Liver (tissue), 10 donors: ENCODE measurements at places on chromosomes 12 and 14. TPM values are rescaled to one million over a fixed set of nuclear protein-coding genes. Genes with fewer than 3 reads are reported as not detected.
A peak's percentile ranks its signal among the peaks of the same experiment; 100 is the strongest.

Gene GLT1D1
- total RNA-seq = 17.7 TPM

Gene AMIGO2
- total RNA-seq = 1.2 TPM

Gene NINJ2
- 6.7 TPM for total RNA-seq

Gene FAR2
- total RNA-seq = 7.6 TPM

Gene SLC38A4
- 389 TPM for total RNA-seq

- H3K27ac ChIP-seq = no peak overlapping the region
- H3K27me3 ChIP-seq = no peaks in the 10 kb centered on the region
- DNase-seq = no peak
- no peak overlapping the region for H3K4me3 ChIP-seq
- no peaks in the 10 kb centered on the region for H3K4me1 ChIP-seq
These were observed 661.8 kb downstream of the DIO2 start for GRCh38 chr14:79549515-79549914.

DNA sequence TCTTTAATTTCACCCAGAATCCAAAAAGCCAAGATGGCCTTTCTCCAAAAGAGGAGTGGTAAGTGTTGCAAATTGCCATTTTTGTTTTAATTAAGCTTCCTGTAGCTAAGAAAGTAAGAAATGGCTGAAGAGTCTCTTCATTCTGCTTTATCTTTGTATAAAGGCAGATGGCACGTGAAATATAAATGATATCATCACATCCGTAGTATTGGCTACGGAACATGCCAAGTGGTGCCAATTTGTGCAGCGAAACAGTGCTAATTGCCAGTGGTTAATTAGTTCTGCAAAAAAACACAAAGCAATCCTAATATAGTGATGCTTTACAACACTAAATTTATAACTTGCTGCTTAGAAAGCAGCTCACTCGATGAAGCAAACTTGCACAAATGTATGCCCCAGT is 29.4 kb downstream of the PLEKHG7 start:
- no peak overlapping the region for H3K4me3 ChIP-seq
- H3K4me1 ChIP-seq = no peaks in the 10 kb centered on the region
- no peak for DNase-seq
- no peaks in the 10 kb centered on the region for H3K36me3 ChIP-seq
- no peaks in the 10 kb centered on the region for H3K27me3 ChIP-seq
- H3K27ac ChIP-seq = no peak overlapping the region

GRCh38 chr14:103169954-103170353 is 46.7 kb downstream of the TNFAIP2 start:
- peaks cover 26% of the 10 kb centered on the region for H3K4me1 ChIP-seq
- H3K36me3 ChIP-seq = no peaks in the 10 kb centered on the region
- H3K27ac ChIP-seq = peak overlapping the region; percentile 42
- no peak overlapping the region for H3K4me3 ChIP-seq
- DNase-seq = no peak

GRCh38 chr14:23173031-23173430 is 10.4 kb downstream of the SLC7A8 start:
- no peaks in the 10 kb centered on the region for H3K36me3 ChIP-seq
- no peaks in the 10 kb centered on the region for H3K4me1 ChIP-seq

- no peak for DNase-seq
- H3K36me3 ChIP-seq = no peaks in the 10 kb centered on the region
- H3K4me3 ChIP-seq = no peak overlapping the region
- peaks cover 4% of the 10 kb centered on the region for H3K4me1 ChIP-seq
- peak overlapping the region; percentile 59 for H3K27ac ChIP-seq
These were observed 25.9 kb upstream of the LGALS3 start for GRCh38 chr14:55103005-55103640.

- no peak for DNase-seq
- no peaks in the 10 kb centered on the region for H3K36me3 ChIP-seq
These were observed 15.4 kb upstream of the ASIC1 start for GRCh38 chr12:50041962-50042361.

DNA sequence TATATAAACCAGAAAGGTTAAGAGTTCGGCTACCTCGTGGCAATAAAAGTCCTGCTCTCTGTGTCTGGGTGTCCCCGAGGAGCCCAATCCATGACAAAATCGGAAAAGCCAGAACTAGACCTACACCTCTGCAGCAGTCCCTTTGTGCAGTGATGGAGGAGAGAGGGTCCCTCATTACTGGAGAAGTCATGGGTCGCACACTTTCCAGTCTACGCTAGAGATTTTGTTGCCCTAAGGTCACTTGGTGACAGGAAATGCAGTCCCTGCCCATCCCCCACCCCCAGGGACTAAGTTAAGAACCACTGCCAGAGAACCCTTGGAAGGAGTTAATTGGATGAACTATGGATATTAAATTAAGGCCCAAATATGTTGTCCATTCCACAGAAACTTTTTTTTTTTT is 104.4 kb upstream of the ATF7IP start:
- DNase-seq = no peak
- no peak overlapping the region for H3K27ac ChIP-seq
- peaks cover 17% of the 10 kb centered on the region for H3K4me1 ChIP-seq
- no peaks in the 10 kb centered on the region for H3K36me3 ChIP-seq
- no peak overlapping the region for H3K4me3 ChIP-seq

- no peaks in the 10 kb centered on the region for H3K27me3 ChIP-seq
- H3K36me3 ChIP-seq = no peaks in the 10 kb centered on the region
- no peaks in the 10 kb centered on the region for H3K4me1 ChIP-seq
- no peak overlapping the region for H3K27ac ChIP-seq
- no peak for DNase-seq
- H3K4me3 ChIP-seq = no peak overlapping the region
These were observed 8.7 kb upstream of the CLEC4E start for GRCh38 chr12:8549381-8549780.

GRCh38 chr14:31128601-31129526 is 78.7 kb downstream of the HECTD1 start:
- no peaks in the 10 kb centered on the region for H3K27me3 ChIP-seq
- no peaks in the 10 kb centered on the region for H3K4me1 ChIP-seq
- no peak overlapping the region for H3K4me3 ChIP-seq
- DNase-seq = no peak

GRCh38 chr12:112801055-112801454 is 9.5 kb downstream of the RPH3A start:
- H3K36me3 ChIP-seq = no peaks in the 10 kb centered on the region
- no peak overlapping the region for H3K4me3 ChIP-seq
- H3K27me3 ChIP-seq = no peaks in the 10 kb centered on the region
- H3K4me1 ChIP-seq = no peaks in the 10 kb centered on the region
- DNase-seq = no peak

DNA sequence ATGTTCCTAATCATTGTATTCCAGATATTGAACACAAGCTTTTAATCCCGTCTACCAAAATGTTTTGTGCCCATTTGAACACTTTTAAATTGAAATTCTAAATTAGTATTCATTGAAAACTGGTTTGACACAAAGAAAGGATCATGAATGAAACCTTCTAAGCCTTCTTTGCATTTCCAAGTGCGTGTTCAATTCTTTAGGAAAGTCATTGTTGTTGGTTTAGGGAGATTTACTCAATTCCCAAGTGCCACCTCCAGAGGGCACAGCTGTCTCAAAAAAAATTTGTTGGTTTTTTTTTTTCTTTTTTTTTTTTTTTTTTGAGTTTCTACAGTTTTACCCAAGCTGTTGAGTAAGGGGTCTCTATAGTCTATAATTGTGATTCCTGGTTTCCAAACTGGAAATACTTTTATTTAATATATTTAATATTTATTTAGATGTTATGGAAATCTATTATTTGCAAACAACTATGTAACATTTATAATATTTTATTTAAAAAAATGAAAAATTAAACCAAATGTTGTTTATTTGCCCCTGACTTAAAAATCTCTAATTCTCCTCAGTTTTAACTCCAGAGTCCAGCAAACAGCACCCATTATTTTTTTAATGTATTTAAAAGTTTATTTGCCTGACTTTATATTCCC is 79.9 kb downstream of the NEDD1 start:
- no peak overlapping the region for H3K4me3 ChIP-seq
- peaks cover 11% of the 10 kb centered on the region for H3K4me1 ChIP-seq
- DNase-seq = no peak
- H3K27ac ChIP-seq = no peak overlapping the region
- H3K36me3 ChIP-seq = no peaks in the 10 kb centered on the region
- H3K27me3 ChIP-seq = peaks cover 2% of the 10 kb centered on the region

- H3K4me1 ChIP-seq = no peaks in the 10 kb centered on the region
- DNase-seq = no peak
- H3K36me3 ChIP-seq = no peaks in the 10 kb centered on the region
- no peak overlapping the region for H3K27ac ChIP-seq
- no peaks in the 10 kb centered on the region for H3K27me3 ChIP-seq
These were observed 475.9 kb downstream of the SLC16A7 start for GRCh38 chr12:60071759-60072191.

GRCh38 chr14:31252865-31253264 is 45.3 kb upstream of the HECTD1 start:
- peaks cover 5% of the 10 kb centered on the region for H3K4me1 ChIP-seq
- no peak for DNase-seq
- no peaks in the 10 kb centered on the region for H3K36me3 ChIP-seq
- H3K4me3 ChIP-seq = no peak overlapping the region
- H3K27ac ChIP-seq = no peak overlapping the region

DNA sequence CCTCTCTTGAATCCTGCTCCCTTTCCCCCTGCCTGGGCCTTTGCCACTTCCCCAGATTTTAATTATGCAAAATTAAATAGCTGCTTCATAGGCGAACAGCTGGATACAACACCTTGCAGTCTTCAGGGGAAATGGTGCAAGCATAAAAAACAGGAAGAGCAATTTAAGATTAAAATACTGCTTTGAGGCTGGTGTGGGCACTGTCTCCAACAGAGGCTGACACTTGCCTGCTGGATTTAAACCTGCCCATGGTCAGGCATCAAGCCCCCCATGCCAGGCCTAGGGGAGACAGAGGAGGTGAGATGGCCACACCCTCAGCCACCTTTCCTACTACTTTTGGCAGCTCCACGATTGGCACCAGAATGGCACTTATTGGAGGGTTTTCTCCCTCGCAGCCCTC is 110.1 kb upstream of the DIO3 start:
- no peaks in the 10 kb centered on the region for H3K36me3 ChIP-seq
- H3K27me3 ChIP-seq = no peaks in the 10 kb centered on the region
- no peak overlapping the region for H3K4me3 ChIP-seq
- no peak for DNase-seq
- H3K27ac ChIP-seq = no peak overlapping the region
- H3K4me1 ChIP-seq = no peaks in the 10 kb centered on the region

- no peak overlapping the region for H3K4me3 ChIP-seq
- H3K36me3 ChIP-seq = no peaks in the 10 kb centered on the region
- peaks cover 6% of the 10 kb centered on the region for H3K4me1 ChIP-seq
- no peaks in the 10 kb centered on the region for H3K27me3 ChIP-seq
- no peak overlapping the region for H3K27ac ChIP-seq
- no peak for DNase-seq
These were observed 95.0 kb downstream of the CRADD start for GRCh38 chr12:93772003-93772700.

GRCh38 chr12:20805921-20806320 is 4.6 kb upstream of the SLCO1B3 start:
- no peaks in the 10 kb centered on the region for H3K36me3 ChIP-seq
- no peaks in the 10 kb centered on the region for H3K27me3 ChIP-seq

- no peaks in the 10 kb centered on the region for H3K27me3 ChIP-seq
- no peak overlapping the region for H3K27ac ChIP-seq
- no peak overlapping the region for H3K4me3 ChIP-seq
- no peaks in the 10 kb centered on the region for H3K36me3 ChIP-seq
- no peak for DNase-seq
These were observed 2.0 kb upstream of the MDM1 start for GRCh38 chr12:68334132-68334531.

DNA sequence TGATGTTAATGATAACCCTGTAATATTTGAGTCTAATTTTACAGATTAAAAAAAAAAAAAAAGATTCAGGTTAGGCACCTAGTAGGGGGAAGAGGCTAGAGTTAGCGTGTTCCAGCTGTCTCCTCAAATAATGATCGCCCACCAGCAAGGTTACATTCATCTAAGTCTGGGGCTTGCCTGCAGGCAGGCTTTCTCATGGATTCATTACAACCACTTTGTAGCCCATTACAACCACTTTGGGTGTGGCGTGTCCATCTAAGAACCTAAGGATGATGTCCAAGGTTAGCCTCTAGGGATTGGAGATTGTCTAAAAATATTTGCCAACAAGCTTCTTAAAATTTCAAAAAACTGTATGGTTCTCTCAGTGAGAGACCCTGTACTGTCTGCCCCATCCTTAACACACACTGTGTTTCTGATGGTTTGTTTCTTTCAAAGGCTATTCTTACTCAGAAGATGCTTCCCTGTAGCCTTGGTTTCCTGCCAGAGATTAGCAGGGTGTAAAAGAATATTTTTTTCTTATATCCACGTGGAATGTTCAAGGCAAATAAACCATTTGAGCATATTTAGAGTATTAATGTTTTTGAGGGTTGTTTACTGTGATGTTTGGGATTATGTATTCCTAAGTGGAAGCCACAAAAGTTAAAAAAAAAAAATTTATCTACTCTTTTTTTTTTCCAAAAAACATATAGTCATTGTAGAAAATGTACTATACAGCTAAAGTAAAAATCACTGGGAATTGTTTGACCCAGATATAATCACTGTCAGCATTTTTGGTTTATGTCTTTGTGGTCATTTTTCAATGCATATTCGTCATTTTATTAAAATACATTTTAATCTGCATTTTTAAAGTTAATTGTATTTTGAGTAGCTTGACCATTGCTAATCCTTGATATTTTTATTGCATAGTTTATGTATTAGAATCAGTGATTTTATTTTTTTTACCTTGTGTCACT is 1.7 kb downstream of the DYNC1H1 start:
- no peak for DNase-seq
- peaks cover 19% of the 10 kb centered on the region for H3K4me1 ChIP-seq
- no peaks in the 10 kb centered on the region for H3K27me3 ChIP-seq
- H3K36me3 ChIP-seq = no peaks in the 10 kb centered on the region

- H3K27me3 ChIP-seq = no peaks in the 10 kb centered on the region
- no peaks in the 10 kb centered on the region for H3K36me3 ChIP-seq
- no peak overlapping the region for H3K27ac ChIP-seq
- H3K4me3 ChIP-seq = no peak overlapping the region
- no peak for DNase-seq
- H3K4me1 ChIP-seq = no peaks in the 10 kb centered on the region
These were observed 22.8 kb downstream of the C14orf132 start for GRCh38 chr14:96062010-96062409.

DNA sequence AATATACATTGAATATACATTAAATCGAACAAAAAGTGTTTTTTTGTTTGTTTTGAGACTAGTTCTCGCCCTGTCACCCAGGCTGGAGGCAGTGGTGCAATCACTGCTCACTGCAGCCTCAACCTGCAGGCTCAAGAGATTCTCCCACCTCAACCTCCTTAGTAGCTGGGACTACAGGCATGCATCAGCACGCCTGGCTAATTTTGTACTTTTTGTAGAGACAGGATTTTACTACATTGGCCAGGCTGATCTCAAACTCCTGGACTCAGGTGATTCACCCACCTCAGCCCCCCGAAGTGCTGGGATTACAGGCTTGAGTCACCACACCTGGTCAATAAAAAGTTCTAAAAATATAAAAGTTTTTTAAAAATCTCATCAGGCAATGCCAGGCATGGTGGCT is 10.2 kb upstream of the RNF212B start:
- no peak overlapping the region for H3K27ac ChIP-seq
- H3K4me3 ChIP-seq = no peak overlapping the region
- no peaks in the 10 kb centered on the region for H3K4me1 ChIP-seq
- DNase-seq = no peak
